ENCODE measurements at places on chromosomes 3 and 15.

GRCh38 chr3:99927671-99928457 lies 110.2 kb downstream of the CMSS1 start:
- DNase-seq: peak; percentile 8

DNA sequence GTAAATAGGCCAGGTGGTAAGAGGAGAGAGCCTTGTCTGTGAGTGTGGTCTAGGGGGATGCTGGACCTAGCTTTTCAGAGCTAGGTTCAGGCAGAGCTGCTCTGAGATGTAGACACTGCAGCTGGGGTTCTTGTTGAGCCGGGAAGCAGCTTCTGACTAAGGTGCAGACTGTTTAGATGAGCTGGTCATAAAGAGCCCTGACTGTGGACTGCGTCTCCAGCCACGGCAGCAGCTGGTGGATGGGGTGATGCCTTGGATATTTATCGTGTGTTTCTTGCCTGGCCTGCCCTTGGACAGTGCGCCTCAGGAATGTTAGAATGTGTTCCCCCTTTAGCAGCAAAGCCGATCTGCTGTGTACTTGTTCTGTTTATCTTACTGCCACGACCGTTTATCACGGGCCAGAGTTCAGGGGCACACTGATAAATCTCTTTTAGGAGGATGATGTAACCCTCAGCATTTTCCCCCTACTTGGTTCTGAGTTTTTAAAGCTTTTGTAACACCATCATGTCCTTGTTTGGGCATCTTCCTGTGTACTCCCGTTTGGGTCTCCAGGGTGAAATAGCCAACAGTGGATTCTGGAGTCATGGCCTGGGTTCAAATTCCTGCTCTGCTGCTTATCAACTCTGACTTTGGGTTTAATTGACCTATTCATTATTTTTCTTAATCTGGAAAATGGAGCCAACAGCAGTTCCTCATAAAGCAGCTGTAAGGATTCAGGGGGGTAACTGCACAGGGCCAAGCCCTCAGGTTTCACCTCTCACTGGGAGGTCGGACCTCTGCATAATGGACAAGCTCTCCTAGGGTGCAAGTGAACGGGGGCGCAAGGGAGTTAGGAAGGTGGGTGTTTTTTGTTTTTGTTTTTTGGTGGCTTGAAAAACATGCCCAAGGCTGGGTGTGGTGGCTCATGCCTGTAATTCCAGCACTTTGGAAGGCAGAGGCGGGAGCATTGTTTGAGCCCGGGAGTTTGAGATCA lies 51.4 kb downstream of the FLNB start:
- peak; percentile 89 for DNase-seq

DNA sequence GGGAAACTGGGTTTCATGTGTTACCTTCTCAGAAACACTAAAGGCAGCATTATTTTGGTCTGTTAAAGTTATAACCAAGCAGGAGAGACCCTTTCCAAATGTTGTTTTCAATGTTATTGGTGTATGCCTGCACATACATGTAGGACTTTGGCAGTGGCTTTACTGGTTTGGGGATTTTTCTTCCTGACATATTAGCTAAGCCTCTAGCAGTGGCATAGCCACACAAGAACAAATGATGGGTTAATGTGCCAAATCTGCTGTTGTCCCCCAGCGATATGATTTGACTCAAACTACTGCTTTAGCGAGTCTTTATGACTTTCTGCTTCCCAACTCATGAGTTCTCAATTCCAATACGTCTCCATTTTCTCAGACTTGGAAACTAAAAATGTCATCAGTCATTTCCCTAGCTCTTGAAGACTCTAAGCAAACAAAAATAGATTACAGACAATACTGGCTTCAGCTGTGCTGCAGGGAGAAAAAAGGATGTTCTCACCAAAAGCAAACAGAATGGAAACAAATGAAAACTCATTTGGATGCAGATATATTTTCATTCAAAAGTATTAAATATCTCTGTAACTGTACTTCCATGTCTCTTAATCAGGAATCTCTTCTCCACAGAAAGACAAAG lies 29.6 kb downstream of the TPM1 start:
- DNase-seq: no peak

- peak; percentile 82 for DNase-seq
Observed at GRCh38 chr3:187368251-187369088, at the start of gene RTP4. Gene RTP4, plus strand, starts transcription at chr3:187368385. Its CDS starts 57 bp downstream, at chr3:187368442.

DNA sequence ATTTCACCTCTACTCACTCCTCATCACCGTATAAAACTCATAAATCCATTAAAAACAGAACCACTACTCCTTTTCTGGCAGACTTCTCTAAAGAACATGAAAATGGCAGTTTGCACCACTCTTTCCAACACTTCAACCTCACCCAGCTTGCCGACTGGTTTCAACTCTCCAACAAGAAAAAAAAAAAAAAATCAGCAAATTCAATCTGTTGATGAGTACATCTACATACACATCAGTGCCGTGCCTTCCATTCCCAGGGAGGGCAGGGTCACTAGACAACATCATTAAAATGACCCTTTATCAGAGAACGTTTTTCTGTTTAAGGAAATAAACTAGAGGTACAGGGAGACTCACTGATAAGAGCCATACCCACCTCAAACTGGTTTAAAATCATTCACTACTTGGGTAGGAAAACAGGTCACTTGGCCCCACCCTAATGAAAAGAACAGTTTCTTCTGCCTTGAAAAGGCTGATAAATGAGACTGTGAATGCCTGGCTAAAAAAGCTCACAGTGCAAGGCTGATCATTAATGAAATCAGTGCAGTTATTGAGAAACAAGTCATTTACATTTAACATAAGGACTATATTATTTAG lies 6.0 kb downstream of the ANXA2 start:
- peak; percentile 42 for DNase-seq

- no peak for DNase-seq
Observed at GRCh38 chr3:9820946-9821345, 10.9 kb downstream of the TTLL3 start.

GRCh38 chr3:193981504-193981903 lies 154.4 kb upstream of the HES1 start:
- no peak for DNase-seq

DNA sequence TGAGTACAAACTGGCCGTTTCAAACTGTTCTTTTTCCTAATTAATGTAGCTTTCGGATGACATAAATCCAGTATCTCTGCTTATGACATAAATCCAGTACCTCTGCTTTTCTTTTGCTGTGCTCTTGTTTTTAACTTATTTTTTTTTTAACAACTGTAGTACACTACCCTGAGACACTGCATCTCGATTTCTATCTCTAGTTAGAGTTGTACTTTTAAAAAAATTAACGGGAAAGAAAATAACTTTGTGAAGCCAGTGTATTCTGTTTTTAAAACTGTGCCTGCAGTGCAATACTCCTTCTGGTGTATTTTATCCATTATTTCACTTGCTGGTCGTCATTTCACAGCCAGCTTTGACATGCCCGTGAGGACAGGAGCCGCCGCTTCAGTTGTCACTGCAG lies 46.6 kb downstream of the ASB7 start:
- DNase-seq: no peak

GRCh38 chr3:55636300-55637195 lies 149.4 kb upstream of the WNT5A start:
- DNase-seq: no peak

GRCh38 chr15:56240390-56240789 lies 3.3 kb downstream of the RFX7 start:
- DNase-seq: no peak

- no peak for DNase-seq
Observed at GRCh38 chr15:37112171-37112570, 11.8 kb upstream of the MEIS2 start.

DNA sequence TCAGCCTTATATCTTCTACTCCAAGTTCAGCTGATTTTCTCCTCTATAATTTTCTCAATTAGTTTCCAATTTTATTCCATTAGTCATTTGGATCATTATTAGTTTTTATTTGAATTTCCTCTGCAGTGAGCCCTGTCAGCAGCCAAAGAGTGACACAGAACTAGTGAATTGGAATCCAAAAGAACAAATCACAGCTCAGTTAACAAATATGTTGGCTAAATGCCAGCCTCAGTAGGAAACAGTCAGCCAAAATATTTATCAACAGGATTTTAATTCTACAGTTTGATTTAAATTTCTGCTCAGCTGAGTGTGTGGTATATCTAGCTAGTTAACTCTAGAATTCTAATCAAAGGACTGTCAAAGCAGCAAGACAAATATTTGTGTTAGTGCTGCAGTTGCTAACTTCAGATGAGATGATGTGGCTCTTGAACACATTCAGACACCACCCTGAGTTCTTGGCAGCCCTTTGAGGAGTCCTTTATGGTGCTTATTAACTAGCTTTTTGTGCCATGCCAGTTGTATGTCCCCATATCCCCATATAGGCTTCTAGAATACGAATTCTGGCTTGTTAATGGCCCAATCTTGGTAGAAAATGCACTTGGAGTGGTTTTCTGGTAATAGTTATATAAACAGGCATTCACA lies 194.5 kb downstream of the CPNE4 start:
- no peak for DNase-seq

DNA sequence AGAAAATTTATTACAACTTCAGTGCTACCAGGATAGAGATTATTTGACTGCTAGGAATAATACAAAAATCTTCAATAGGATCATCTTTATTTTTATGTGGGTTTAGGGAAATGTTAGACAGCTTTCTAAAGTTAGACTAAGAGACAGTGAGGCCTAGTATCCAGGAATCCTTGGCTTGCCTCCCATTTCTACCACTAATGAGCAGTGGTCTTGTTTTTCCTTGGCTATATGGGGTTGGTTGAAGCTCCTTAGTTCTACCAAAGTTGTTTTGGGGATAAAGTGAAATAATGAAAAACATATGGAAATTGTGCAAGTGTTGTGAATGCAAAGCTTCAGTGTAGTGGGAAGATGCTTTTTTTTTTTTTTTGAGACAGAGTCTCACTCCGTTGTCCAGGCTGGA lies 16.8 kb downstream of the AP4E1 start:
- no peak for DNase-seq

- DNase-seq: no peak
Observed at GRCh38 chr3:156418428-156418827, 136.5 kb downstream of the SSR3 start.

- DNase-seq: no peak
Observed at GRCh38 chr3:178585454-178585853, 49.2 kb downstream of the KCNMB2 start.

Measured in large intestine (tissue), 12 donors.